ENCODE measurements at places on chromosomes 6 and 20.
A peak's percentile ranks its signal among the peaks of the same experiment; 100 is the strongest.

GRCh38 chr20:9903048-9903655 lies 64.3 kb upstream of the PAK5 start:
- DNase-seq = no peak

- peak; percentile 84 for DNase-seq
These were observed 70.6 kb upstream of the DST start for GRCh38 chr6:56713254-56713672.

- no peak for DNase-seq
These were observed 7.7 kb downstream of the NPEPL1 start for GRCh38 chr20:58700121-58700821.

DNA sequence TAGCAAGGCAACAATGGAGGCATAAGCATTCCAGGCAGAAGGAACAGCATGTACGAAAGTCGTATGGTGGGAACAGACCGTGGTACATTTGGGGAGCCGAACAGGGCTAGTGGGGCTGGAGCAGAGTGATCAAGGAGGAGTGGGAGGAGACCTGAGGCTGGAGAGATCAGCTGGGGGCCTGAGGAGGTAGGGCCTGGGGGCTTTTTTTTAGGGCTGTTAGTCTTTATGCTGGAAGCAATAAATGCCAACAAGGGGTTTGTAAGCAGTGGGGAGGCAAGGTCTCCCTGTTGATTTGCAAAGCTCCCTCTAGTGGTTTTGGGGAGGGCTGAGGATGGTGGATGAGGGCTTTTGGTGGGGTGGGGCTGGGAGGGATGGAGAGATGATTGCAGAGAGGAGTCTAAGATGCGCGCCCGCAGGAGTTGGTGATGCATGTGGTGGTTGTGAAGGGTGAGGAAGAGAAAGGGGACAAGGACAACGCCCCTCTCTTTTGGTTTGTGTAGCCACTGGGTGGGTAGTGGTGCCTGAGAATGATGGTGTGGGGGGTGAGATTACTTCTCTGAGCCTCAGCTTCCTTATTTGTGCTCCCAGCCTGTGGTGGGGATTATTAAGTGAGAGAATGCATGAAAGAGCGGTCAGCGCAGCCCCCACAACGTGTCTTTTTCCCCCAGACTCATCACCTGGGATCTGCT lies 74.1 kb upstream of the TOX2 start:
- DNase-seq = peak; percentile 23

DNA sequence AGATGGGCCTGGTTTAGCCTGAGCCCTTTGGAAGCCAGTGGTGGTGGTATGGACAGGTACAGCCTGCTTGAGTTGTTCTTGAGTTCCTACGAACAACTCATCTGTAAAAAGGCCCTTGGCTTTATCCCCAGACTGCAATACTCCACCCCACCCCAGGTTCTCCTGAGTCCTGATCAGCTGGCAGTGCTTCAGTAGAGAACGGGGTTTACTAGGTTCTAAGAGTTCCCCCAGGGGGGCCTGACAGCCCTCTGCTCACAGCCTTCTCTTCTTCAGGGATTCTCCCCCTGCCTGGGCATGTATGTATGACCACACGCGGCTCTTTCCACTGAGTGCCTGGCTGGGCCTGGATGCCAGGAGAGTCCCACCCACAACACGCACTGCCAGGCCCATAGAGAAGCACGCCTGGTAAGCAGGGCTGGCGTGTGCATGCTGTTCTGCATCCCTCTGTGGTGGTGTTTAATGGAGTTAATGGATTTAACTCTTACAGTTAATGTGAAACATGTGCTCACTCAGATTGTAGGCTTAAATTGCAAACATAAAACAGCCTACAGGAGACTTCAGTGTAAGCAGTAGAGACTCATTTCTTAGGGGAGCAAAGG lies 44.3 kb upstream of the SLC4A11 start:
- DNase-seq = no peak

GRCh38 chr6:137282254-137282653 lies 63.1 kb upstream of the IFNGR1 start:
- DNase-seq = no peak

- no peak for DNase-seq
These were observed 7.9 kb upstream of the OSER1 start for GRCh38 chr20:44218446-44218845.

GRCh38 chr20:2692886-2693285 lies 306 bp downstream of the EBF4 start:
- DNase-seq = no peak

- DNase-seq = peak; percentile 22
These were observed 82.9 kb upstream of the MARCKS start for GRCh38 chr6:113774127-113774825.

- no peak for DNase-seq
These were observed 90.9 kb downstream of the PRND start for GRCh38 chr20:4812641-4813075.

DNA sequence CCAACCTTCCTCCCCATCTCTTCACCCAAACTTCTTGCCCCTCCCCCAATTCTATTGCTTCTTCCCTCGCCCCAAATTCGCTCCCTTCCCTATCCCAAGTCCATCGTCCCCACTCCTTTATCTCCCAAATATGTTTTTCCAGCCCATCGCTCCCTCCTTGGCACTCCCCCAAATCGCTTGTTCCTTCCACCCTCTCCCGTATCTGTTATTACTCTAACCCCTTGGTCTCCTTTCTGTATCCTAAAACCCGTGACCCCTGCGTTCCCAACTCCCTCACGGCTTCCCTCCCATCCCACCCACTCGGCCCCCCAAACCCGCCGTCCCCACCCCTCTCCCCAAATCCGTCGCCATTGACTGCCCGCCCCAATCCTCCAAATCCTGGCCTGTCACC lies 584 bp downstream of the MTCH1 start:
- DNase-seq = no peak

DNA sequence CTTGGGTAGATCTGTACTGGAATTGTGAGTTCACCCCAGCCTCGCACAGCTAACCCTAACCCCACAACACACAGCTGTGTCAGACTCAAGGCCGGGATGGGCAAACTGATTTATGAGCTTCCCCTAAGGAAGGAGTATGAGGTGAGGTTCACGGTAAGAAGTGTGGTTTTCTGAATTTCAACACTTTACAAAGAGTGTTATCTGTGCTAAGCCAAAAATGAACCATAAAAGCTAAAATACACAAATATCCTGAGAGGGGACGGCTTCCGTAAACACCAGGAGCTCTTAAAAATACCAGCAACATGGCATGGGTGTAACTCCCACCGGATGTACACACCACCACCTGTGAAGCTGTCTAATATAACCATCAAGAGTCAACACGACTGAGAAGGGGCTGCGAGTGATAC lies 101.2 kb downstream of the ATP9A start:
- DNase-seq = no peak

- no peak for DNase-seq
These were observed 27.7 kb downstream of the TFEB start for GRCh38 chr6:41707565-41708200.

DNA sequence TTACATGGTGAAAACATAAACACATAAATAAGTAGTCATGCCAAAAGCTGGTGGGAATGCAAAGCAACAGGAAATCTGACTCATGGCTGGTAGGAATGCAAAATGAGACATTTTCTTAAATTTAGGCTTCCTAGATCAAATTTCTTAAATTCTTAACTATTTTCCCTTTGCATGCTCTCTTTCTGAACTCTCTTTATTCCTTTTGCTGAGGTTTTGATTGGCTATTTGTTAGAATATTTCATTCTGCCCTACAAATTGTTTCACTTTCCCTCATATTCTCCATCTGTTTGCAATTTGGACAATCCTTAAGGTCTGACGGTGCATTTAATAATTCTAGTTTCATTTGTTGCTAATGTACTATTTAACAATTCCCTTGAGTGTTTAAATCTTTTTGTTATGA lies 437.5 kb upstream of the RGS17 start:
- DNase-seq = peak; percentile 84

DNA sequence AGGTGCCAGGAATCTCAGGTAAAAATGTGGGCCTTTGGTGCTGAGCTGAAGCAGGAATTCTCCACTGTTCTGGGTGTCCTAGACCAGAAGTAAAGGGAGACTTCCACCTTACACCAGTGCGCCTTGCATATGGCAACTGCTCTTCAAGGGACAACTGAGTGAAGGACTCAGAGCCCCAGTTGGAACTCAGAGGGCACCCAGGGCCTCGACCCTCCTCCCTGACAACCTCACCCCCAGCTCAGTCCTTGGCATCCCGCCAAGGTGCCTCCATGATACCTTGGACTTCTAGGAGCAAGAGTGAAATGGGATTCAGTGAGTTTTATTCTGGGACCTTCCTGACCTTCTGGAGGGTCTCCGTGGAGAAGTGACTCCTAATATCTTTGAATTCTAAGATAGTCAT lies 153.7 kb upstream of the PROKR2 start:
- DNase-seq = no peak

DNA sequence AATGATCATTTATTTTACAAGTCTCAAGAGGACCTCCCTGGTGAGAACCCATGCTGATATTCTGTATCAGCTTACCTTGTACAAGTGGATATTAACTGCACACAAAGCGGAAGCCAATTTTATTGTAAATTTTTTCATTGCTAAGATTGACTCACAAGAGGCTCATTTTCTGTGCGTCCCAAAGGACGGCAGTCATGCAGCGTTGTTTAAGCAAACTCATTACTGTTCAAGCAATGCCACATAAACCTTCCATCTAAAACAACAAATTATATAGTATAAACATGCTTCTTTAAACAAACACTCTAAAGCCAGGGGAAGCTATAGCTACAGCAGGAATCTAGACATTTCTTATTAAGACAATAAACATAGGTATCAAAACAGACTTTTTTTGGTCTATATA lies 575.3 kb downstream of the FRK start:
- DNase-seq = no peak

DNA sequence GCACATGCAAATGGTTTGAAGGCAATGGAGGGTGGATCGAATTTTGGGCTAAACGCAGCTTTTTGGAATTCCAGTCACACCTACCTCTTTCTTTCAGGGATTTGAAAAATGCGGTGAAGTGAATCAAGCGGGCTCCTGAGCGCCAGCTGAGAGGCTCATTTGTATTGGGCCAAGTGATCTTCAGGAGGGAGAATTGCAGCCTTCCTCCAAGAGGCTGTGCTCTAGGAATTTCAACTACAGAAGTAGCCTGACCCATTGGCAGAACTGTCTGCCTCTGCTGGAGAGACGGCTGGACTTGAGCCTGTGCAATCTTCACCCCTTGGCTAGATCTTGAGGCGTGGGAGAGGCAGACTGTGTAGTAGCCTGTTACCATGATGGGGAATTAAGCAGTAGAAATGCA lies 5.7 kb upstream of the TIAM2 start:
- no peak for DNase-seq

- DNase-seq = peak; percentile 57
These were observed 22.2 kb upstream of the ADGRG6 start for GRCh38 chr6:142279350-142280180.
